ENCODE measurements at places on chromosomes 3 and 15.

- no peaks in the 10 kb centered on the region for H3K27me3 ChIP-seq
- H3K4me1 ChIP-seq: no peaks in the 10 kb centered on the region
- H3K27ac ChIP-seq: no peak overlapping the region
- no peak for DNase-seq
- peaks cover 14% of the 10 kb centered on the region for H3K36me3 ChIP-seq
Measured at GRCh38 chr3:138578141-138578540, 15.9 kb downstream of the CEP70 start.

- no peaks in the 10 kb centered on the region for H3K36me3 ChIP-seq
- no peaks in the 10 kb centered on the region for H3K27me3 ChIP-seq
- no peak overlapping the region for H3K4me3 ChIP-seq
- DNase-seq: no peak
- H3K4me1 ChIP-seq: no peaks in the 10 kb centered on the region
Measured at GRCh38 chr15:50819344-50819743, 53.8 kb upstream of the SPPL2A start.

DNA sequence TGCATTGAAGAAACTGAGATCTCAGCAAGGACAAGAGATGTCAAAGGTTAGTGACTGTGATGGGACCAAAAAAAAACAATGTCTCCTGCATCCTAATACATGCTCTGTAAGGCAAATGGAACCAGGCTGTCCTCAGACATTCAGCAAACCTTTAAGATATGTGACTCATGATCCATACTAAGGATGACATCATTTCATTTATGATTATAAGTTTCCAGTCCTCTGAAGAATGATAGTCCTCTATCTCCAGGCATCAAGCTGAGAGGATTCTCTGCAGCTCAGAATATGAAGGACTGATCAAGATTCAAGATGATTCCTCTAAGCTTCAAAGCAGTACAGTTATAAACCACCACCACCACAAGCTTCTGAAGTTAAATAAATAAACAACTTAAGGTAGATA lies 47.6 kb downstream of the SSR3 start:
- H3K27ac ChIP-seq: no peak overlapping the region
- H3K4me1 ChIP-seq: no peaks in the 10 kb centered on the region
- no peak for DNase-seq
- no peaks in the 10 kb centered on the region for H3K27me3 ChIP-seq
- no peak overlapping the region for H3K4me3 ChIP-seq
- no peaks in the 10 kb centered on the region for H3K36me3 ChIP-seq

GRCh38 chr3:39190281-39191025 lies 1.9 kb downstream of the XIRP1 start:
- DNase-seq: no peak
- no peak overlapping the region for H3K4me3 ChIP-seq
- peaks cover 7% of the 10 kb centered on the region for H3K4me1 ChIP-seq

GRCh38 chr3:172272698-172273097 lies 175.6 kb downstream of the GHSR start:
- H3K36me3 ChIP-seq: no peaks in the 10 kb centered on the region
- no peak for DNase-seq
- H3K27me3 ChIP-seq: no peaks in the 10 kb centered on the region

Data from spleen (tissue), 13 donors.